ENCODE measurements at places on chromosomes 11 and 22. TPM values are rescaled to one million over a fixed set of nuclear protein-coding genes. Genes with fewer than 3 reads are reported as not detected.

DNA sequence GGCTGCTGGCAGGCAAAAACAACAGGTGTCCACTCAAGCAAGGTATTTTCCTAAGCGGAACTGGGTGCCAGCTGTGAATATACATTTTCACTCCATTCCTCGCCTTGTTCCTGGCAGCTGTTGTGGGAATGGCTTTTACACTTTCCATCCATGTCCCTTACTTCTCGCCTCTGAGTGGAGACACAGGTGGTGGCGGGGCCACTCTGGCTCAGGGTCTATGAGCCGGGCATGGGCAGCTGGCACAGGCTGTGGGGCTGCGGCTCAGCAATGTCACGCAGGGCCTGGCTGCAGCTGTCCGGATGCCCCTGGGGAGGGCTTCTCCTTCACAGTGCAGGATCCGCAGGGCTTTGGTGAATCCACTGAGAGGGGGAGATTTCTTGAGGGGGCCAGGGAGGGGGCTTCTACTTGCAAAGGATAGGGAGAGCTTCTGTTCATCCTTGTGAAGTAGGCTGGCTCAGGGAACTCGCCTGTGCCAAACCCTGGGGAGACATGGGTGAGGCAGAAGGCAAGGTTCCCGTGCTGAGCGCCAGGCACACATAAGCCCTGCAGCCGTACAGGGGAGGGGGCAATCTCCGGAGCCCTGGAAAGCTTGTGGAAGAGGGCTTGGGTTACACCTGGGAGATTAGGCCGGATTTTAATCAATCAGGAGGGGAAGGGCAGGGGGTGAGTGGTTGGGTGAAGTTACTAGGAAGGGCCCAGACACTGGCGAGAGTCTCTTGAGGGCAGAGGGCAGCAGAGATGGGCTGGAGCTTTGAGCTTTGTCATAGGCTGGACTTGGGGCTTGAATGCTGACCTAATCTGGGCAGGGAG, 45.7 kb downstream of the KCNQ1OT1 start:
- no peak for DNase-seq

DNA sequence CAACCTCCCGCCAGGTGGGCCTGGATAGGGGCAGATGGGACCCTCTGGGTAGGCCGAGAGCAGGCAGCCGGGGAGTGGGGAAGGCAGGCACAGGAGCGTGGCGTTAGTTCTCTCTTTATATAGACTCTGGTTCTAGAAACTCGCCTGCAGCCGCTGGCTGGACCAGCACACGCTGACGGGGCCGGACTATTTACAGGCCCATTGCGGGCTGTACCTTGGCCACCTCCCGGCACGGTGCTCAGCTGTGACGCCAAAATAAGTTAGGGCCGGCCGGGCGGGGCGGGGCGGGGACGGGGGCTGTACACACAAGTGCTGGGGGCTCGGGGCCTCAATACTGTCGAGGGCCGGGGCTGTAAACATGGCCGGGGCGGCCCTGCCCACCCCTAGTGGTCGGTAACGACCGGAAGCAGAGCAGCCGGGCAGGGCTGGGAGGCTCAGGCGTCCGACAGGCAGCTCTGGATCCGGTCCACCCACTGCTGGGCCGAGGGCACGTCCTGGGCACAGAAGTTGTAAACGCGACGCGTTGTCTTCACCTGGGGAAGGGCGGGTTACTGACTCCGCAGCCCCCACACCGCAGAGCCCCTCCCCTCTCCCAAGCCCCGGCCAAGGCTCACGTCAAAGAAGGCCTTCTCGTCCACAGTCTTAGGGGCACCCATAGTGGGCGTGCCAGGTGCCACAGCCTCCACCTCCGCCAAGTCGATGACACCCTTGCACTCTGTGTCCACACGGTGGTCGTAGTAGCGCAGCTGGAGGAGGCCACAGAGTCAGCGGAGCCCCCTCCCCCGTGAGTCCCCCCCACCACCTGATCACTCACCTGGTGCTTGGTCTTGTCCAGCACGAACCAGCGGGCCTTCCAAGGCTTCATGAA, 27.9 kb downstream of the SBF1 start:
- DNase-seq, result no peak

CXCR5 gene
- total RNA-seq, result not detected

GRCh38 chr22:40726514-40726913, 47.2 kb downstream of the MCHR1 start:
- no peak for DNase-seq

DNA sequence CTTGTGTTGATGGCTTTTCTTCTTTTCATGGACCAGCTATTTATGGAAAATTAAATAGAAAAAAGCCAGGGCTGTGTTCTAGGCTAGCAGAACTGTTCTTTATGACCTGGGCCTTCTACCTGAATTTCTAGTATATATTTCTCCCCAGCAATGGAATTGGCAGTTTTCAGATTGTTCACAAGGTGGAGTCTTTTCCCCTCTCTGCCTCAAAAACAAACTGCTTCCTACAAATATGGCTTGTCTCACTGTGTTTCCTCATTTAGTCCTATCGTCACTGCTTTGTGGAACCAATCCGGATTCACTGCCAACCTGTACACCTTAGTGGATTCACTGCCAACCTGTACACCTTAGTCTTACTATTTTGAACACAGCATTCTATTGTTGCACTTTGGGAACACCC, 5.0 kb upstream of the APOL5 start:
- DNase-seq, result peak; percentile 23

HEPN1 gene
- 0.05 TPM for total RNA-seq

- DNase-seq, result no peak
Observed at GRCh38 chr22:35257002-35257320, 332 bp upstream of the HMGXB4 start.

DNA sequence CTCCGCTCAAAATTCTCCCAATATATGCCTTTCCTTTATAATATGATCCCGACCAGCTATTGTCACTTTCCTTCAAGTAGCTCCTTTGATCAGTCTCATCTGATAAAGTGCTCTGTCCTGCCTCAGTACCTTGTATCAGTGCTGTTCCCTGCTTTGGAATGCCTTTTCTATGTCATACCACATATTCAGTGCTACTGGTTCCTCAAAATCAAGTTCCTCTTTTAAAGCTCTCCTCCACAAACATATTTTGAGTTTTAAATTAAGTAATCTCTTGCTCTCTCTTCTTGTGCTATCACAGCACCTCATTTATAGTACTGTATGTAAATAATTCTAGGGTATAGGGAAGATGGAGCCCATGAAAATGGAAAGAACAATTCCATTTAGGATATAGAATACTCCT, 137.1 kb upstream of the CTSC start:
- no peak for DNase-seq

CHRNA10 gene
- total RNA-seq, result 0.43 TPM

GRCh38 chr11:2837096-2837601, 48.4 kb downstream of the CDKN1C start:
- DNase-seq, result no peak

GRCh38 chr11:88402784-88403183, 65.2 kb upstream of the CTSC start:
- no peak for DNase-seq

DNA sequence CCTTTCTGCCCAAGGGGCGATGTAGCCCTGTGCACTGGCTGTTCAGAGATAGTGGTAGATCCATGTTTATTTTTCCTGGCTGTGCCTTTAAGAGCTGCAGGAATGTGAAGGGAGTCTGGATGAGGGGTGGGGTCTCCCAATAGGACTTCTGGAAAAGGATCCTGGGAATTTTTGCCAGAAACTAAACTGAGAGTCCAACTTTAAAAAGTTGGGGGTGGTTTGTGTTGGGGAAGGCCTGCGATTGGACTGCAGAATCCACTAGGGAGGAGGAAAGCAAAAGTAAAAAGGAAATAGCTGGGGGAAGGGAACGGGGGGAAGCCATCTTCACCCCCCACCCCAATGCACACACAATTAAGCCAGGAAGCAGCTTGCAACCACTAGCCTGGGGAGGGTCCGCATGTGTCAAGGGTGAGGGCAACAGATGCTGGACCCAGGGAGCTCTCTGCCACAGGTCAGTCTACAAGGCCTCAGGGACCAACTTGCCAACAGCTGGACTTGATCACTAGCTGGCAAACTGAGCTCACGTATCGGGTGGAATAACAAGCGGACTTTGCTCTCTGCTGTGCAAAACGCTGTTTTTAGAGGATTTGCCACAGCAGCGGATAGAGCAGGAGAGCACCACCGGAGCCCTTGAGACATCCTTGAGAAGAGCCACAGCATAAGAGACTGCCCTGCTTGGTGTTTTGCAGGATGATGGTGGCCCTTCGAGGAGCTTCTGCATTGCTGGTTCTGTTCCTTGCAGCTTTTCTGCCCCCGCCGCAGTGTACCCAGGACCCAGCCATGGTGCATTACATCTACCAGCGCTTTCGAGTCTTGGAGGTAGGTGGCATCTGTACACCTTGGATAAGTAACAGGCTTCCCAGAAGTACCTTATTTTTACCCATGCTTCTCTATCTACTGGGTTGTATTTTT, at the start of gene OLFML1:
Gene OLFML1 (plus strand): TSS at position 321 of the 912 bp plus-strand sequence. CDS start 370 bp downstream, at position 691.
- DNase-seq, result no peak

- peak; percentile 66 for DNase-seq
Observed at GRCh38 chr11:67054346-67054835, 2.3 kb upstream of the RHOD start.

DNA sequence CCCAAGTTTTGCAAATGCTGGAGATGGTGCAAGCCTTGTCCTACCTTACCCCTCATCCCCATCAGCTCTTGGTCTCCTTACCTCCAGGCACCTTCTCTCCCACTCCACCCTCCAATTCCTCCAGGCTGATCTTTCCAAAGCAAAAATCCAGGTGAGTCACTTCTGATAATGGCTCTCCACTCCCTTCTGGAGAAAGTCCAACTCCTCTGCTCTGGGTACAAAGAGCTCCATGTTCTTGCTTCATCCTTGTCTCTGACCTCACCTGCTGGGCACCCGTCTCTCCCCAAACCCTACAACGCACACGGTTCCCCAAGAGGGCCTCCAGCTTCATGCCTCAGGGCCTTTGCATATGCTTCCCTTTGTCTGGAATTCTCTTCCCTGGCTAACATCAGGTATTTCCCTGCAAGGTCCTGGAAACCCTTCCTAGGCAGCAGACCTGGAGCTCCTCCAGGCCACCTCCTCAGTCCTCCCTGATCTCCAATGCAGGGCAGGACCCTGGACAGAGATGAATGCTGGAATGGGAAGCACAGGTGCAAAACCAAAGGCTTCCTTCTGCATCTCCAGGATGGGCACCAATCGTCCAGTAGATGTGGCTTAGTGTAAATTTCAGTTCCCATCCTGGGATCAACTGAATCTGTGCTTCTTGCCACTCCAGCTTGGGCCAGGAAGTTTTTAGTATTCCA, 22.7 kb downstream of the IFT27 start:
- DNase-seq, result no peak

GRCh38 chr11:129643031-129643721, 172.5 kb upstream of the TMEM45B start:
- peak; percentile 90 for DNase-seq

DNA sequence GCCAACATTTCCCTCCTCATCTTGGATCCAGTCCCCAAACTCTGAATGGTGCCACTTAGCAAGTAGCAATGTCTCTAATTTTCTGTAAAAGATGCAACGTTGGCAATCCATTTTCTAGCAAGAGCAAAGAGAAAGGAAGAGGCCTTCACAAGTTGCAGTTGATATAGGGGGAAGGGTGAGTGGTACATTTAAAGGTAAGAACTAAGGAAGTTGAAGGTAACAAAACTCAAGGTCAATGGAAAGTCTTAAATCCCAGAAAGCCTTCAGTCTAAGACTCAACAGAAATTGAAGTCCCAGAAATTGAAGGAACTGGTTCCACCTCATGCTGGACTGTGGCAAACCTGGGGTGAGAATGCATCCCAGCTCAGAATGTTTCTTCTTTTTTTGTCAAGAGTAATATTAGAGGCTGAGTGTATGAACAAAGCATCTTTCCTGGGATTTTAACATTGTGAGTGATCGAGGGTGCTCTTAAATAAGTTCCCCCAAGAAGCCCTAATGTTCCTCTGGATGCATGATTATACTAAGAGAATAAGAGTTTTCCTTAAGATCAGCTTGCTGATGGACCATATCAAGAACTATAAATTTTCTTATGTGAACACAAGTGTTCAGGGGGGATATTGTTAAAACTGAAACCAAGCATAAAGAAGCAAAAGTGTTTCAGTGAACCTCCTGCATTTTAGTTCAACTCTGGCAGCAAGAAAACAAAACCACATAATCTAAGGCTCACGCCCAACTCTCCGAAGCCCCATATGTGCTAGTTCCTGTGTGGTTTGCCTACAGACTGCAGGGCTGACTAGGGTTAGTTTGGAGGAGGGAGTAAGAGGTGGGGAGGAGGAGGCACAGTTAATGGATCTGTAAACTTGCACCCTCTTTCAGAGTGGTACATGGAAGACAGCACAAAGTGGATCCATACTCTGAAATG, at the start of gene GRAP2:
Gene GRAP2 (plus strand): TSS at position 779 of the 922 bp plus-strand sequence. CDS start 46,023 bp downstream, outside the sequence.
- no peak for DNase-seq

DGCR6 gene
- total RNA-seq, result 0.57 TPM

SAAL1 gene
- total RNA-seq, result 50.1 TPM

BUD13 gene
- total RNA-seq, result 27.9 TPM

SHISA8 gene
- 8.8 TPM for total RNA-seq

GDPD5 gene
- 53.2 TPM for total RNA-seq

IGLL5 gene
- not detected for total RNA-seq

TST gene
- total RNA-seq, result 15.9 TPM

- DNase-seq, result no peak
Observed at GRCh38 chr11:87035976-87036583, 1.7 kb upstream of the TMEM135 start.
